H54 (cell line): ENCODE measurements at places on chromosomes 3 and 15.
A peak's percentile ranks its signal among the peaks of the same experiment; 100 is the strongest.

GRCh38 chr15:64883997-64884511, 27.6 kb upstream of the ANKDD1A start:
- peak; percentile 71 for DNase-seq

DNA sequence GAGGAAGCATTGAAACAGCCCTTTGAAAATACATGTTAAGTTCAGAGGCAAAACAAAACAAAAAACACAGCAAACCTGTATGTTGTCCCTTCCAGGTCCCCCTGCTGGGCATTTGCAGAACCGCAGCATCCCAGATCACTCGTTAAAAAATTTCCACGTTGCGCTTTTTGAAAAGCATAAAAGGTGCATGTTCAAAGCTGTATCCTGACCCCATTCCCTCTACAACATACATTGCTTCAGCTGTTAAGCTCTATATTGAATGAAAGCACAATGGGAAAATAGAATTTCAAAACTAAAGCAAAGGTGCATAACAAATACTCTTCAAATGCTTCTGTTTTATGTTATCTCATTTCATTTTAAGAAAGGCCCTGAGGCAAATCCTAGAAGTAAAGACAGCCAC, 328.3 kb downstream of the THSD4 start:
- no peak for DNase-seq

GRCh38 chr3:123610331-123610730, 25.5 kb upstream of the HACD2 start:
- DNase-seq = no peak

- DNase-seq = peak; percentile 72
These were observed 508 bp downstream of the GORASP1 start for GRCh38 chr3:39106851-39107387.

- DNase-seq = no peak
These were observed 179.9 kb downstream of the ZIC1 start for GRCh38 chr3:147589016-147589415.
